ENCODE measurements at places on chromosomes 11 and 22.
A peak's percentile ranks its signal among the peaks of the same experiment; 100 is the strongest.

DNA sequence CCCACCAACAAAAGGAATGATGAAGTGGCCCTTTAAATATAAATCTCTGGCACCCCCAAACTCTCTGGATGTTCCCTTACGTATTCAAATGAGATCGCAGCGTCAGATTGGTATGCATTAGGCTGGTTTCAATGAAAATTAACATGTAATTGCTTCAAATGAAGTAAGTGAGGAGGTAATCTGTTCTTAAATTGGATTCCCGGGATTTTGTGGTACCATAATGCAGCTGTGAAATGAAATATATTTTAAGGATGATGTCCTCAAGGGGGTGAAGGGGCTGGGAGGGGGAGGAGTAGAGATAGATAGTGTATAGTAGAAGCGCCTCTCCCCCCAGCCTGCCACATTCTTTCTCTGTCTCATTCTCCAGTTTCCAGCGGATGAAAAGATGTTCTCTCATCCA is 748.2 kb downstream of the NTM start:
- DNase-seq: no peak

DNA sequence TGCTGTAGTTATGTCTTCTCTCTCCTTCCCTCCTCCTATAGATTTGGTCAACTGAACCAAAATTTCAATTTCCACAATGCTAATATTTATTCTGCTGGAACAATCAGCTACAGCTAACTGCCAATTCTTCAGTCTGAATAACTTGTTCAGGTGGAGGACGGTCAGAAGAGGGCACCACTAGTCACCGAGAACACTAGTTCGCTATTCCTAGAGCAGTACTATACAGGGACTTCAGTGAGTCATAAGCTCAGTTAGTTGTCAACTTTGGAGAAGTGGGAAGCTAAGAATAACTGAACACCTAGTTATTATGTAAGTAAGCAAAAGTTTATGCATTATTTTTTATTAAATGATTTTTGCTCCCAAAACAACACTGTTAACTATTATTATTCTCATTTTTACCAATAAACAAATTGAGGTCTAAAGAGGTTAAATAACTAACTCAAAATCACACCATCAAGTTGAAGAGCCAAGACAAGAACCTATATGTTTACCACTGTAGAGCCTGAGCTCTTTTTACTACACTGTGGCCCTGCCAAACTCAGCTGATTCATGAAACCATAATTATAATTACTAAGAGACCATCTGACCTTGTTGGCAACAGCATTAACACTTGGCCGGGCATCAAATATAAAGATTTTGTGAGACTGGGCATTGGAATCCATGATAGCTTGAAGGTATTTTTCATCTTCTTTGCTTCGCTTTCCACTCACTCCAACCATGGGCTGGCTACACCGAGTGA is 59.0 kb downstream of the CEP57 start:
- DNase-seq: peak; percentile 3

DNA sequence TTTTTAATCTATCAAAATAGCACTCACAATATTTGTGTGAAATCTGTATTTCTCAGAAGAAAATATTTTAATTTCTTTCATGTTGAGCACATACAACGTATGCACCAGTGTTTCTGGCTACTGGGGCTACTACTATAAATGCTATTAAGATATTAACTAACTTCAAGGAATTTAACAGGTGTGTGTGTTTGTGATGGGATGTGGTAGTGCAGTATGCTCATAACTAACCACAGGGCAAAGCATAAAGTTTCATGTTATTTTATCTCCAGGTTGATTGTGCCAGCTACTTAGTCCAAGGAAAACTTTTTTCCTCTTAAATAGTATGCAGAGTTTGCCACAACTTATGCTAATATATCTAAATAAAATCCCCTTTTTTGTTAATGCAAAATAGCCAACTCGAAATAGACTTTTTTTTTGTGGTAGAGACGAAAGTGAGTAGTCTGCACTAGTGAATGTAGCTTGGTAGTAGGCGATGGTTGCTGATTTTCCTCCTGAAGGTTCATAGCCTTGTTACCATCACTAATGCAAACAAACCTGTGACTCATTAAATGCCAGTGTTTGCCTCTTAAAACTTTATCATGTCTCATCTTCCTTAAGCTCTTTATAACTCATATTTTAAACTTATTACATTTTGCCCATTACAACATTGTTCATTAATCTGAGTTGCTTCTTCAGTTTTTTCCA is 565.5 kb upstream of the ANO3 start:
- DNase-seq: no peak

DNA sequence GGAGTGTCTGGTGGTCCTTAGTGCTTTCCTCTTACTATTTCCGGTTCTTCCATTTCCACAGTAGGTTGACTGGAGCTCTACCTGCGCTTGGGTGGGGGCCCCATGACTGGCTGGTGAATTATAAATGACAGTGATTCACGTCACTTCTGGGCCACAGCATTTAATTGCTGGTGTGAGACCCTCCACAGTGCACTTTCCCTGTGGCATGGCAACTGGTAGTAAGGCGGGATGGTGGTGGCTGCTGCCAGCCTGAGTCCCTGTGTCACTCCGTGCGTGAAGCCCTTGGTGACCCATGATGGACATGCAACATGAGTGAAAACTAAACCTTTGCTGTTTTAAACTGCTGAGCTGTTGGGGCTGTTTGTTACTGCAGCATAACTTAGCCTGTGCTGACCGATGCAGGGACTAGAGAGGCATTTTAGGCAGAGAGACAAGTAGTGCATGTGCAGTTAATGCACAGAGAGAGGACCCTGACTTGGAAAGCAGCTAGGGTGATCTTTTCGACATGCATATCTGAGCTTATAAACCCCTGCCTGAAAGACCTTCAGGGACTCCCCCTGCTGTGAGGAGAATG is 3.1 kb downstream of the PRDM11 start:
- DNase-seq: no peak

GRCh38 chr11:78156127-78156844 is 16.9 kb upstream of the ALG8 start:
- no peak for DNase-seq

DNA sequence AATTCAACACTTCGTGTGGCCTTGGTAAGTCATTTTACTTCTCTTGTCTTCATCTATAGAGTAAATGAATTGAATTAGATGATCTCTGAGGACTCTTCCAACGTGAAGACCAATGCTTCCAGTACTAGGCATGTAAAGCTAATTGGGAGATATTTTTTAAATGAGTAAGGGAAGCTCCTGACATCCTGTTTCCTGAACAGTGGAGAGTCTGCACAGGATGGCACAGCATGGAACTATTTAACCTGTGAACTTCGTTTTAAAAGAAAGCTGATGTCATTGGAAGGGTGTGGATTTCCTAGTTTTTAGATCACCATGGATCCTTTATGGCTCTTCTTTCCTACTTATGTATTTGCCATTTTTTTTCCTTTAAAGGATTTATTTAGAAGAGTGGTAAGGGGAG is 48.4 kb upstream of the HSD17B12 start:
- no peak for DNase-seq

DNA sequence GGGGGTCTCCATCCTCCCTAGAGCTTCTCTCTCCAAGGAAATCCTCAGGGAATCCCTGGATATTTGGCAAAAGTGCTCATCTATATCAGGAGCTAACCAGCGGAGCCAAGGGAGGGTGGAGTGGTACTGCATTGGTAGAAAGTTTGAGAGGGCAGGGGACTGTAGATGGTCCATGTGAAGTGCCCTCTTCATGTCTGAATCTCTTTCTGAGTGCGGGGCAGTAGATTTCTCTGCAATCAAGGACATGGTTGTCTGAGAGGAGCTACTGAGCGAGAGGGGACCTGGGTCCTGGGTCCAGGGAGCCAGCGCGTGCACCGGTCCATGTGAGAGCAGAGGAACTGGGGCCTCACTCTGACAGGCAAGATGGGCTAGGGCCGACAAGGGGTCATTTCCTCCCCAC is 701 bp downstream of the DIXDC1 start:
- DNase-seq: no peak

DNA sequence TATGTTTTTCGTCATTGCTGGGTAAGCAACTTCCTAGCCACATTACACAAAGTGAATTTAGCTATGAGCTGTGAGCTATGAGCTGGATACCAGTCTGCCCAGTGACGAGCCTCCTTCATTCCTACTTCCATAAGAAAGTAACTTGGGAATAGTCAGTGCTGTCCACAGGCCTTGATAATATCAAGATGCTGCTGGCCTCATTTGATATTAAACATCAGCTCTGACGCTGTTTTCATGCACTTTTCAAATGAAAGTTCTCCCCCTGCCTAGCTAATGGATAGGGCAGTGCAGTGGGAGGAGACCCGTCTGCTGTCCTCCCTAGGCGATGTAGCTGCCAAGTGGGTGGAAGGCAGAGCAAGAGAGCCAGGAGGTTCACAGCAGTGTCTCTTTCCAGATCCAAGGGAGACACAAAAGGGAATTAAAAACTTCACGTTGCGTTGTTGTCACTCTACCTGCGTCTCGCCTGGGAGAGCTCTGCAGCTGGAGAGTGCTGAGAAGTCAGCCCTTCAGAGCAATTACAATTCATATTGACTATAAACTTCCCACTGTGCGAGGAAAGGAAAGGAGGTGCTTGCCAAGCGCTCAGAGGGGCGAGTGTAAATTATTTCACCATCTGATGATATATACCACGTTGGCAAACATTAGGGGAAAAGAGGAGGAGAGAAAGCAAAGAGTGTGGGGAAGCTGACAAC is 861.4 kb downstream of the NTM start:
- DNase-seq: no peak

- DNase-seq: peak; percentile 35
These were observed 12.6 kb upstream of the MAPK8IP1 start for GRCh38 chr11:45872651-45873356.

DNA sequence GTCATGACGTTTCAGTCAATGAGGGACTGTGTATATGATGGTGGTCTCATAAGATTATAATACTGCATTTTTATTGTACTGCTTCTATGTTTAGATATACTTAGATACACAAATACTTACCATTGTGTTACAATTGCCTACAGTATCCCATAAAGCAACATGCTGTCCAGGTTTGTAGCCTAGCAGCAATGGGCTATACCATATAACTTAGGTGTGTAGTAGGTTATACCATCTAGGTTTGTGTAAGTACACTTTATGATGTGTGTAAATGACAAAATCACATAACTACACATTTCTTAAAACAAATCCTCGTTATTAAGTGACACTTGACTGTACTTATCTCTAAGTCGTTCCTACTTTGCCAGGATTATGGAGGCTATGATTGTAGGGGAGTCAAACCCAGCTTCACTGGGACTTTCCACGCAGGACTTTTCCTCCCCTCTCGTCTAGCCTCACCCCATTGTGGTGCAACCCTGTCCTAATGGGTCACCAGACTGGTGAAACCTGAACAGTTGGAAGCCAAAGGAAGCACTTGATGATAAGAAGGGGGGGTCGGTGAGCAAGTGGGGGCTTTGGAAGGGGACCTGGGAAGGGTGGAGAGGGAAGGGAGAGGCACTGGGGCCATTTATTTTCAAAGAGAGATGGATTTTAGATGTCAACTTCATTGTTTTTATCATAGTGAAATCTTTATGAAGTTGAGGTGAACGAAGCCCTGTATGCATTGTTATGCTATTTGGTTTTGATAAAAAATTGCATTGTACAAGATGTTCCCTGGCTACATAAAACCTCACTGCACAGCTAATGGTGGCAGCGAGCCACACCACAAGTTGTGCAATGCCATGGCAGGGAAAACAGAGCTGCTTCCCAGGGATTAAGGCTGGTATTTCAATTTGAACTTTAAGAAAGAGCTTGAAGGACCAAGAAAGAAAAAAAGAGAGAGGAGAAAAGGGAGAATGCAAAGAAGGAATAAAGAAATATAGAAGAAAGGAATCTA is 129.1 kb downstream of the EHF start:
- no peak for DNase-seq

DNA sequence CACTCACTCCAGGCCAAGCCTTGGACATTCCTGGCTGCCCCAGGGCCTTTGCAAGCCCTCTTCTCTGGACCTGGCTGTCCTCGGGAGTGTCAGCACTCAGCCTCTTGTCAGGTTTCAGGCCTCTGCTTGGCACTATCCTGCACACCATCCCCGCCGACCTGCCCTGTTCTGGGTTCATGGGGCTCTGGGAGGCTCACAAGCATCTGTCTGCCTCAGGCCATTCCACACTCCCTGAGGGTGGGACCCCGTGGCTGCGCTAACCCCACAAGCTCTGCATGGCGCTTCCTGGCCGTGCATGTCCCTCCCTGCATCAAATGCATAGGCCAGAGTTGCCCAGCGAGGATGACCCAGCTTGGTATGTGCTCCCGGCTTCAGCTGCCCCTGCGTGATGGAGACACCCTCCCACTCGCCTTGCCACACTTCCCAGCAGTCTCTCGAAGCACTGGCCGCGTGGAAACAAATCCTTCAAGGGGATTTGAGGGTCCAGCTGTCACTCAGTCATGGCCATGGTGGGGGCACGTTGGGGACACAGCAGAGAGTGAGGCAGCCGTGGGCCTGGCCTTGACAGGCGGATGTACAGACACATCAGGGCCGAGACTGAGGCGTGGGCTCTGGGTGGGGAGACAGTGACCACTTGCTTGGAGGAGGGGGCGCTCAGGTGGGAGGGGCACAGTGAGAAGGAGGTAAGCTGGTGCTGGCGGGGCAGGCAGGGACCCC is 87.3 kb downstream of the KCNQ1 start:
- DNase-seq: no peak

- no peak for DNase-seq
These were observed 66.1 kb downstream of the SLC36A4 start for GRCh38 chr11:93131709-93132108.

DNA sequence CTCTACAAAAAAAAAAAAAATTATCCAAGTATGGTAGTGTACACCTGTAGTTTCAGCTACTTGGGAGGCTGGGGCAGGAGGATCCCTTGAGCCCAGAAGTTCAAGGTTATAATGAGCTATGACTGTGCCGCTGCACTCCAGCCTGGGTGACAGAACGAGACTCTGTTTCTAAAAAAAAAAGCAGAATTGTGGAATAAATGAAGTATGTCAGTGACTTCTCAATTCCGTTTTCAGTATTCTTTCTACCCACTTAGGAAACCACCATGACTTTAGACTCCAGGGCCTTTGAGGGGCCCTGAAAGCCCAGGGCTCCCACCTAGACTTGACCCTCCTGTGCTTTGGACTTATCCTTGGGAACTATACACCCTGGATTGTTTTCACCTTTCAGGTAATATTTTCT is 6.5 kb upstream of the NUP160 start:
- DNase-seq: no peak

- DNase-seq: no peak
These were observed 78.5 kb downstream of the PLEKHA7 start for GRCh38 chr11:16935518-16936302.

DNA sequence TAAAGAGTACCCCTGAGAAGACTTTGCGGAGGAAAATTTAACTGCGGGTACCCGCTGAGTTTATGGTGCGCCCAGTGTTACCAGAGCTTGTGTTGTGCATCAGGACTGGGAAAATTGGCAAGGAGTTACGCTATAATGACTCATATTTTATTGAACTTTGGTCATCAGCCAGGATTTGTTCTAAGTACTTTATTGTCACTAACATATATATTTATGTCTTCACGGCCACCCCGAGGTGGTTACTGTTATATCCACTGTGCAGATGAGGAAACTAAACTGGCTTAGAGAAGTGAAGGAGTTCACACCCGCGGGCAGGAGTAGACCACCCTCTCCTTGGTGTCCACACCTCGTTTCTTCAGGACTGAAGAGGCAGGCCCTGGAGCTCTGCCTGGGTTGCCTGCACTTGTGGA is 667 bp downstream of the ACCS start:
- no peak for DNase-seq

Data from stimulated activated CD4-positive, alpha-beta T cell treated with anti-CD3 and anti-CD28 coated beads, Interleukin-1b, Interleukin-23, amount 100 ng/mL, for 48 hours (primary cell).